H9 (cell line): ENCODE measurements at places on chromosomes 2 and 18.

DNA sequence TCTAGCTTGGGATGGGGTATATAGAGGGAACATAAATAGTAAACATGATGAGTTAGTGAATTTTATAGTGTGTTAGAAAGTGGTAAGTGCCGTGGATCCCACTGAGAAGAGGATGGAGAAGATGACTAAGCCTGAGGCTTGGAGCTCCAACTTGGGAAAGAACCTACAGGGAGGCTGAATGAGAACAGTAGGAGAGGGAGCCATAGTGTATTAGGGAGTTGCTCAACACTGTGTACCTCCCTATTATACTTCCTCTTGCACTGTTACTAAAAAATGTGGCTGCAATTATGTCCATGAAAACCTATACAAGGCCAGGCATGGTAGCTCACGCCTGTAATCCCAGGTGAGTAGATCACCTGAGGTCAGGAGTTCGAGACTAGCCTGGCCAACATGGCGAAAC is 2.9 kb upstream of the SLC19A3 start:
- DNase-seq = no peak

- no peak for DNase-seq
These were observed 38.3 kb upstream of the ASB18 start for GRCh38 chr2:236302555-236302954.

GRCh38 chr2:106781196-106781595 is 104.8 kb downstream of the ST6GAL2 start:
- DNase-seq = no peak

- peak; percentile 2 for DNase-seq
These were observed 39.1 kb downstream of the KLHL29 start for GRCh38 chr2:23423873-23424680.

DNA sequence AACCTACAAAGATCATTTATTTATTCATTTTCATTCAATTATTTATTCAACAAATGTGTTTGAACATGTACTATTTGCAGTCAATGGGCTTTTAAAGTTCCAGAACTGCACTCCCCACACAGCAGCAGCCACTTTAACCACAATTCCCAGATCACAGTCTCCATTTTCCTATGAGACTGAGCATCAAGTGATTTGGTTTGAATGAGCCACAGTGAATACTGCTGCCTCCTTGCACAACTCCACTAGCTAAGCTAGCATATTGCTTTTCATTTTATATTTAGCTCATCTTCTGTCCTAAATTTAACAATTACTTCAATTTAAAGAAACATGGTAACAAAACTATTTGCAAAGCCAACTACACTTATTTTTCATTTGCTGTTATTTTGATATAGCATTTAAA is 353.4 kb upstream of the VRK2 start:
- DNase-seq = no peak

DNA sequence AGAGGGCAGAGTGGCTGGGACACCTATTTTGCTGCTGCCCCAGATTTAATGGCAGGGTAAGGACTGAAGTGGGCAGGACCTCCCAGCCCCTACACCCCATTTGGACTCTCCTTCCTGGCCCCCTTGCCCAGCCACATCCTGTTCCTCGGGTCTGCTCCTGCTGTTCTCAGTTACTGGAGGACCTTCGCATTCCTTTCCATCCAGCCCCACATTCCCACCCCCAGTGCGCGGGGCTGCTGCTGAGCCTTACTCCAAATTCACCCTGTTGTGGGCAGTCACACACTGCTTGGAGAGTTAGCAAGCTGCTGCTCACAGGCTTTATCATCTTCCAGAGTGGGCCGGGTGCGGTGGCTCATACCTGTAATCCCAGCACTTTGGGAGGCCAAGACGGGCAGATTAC is 75.2 kb upstream of the SLC14A2 start:
- DNase-seq = peak; percentile 52

DNA sequence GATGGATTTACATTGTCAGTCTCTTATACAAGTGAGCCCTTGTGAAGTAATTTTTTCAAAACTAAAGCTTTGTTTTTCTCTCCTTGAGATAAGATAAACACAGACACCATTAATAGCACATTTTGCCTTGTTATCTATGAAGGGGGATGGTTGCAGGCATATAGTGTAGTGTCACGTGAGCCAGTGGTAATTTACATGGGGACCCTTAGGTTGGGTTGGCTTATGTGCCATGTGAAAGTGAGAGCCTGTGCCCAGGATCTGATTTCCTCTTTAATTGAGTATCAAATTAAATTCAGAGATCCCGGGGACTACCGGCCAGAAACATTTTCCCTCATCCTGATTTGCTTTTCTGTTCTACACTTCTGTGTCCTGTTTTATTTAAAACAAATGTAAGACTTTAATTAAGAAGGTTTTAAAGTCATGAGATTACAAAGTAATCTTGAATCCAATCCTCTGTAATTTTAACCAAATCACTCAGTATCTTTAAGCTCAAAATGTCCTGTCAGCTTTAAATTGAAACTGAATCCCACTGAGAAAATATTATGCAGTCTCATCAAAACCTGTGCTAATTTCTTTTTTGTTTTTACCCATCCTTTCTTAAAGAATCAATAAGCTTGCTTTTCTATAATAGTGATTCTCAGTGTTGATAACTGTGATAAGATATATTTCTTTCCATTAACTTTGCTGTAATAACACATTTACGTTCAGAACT is 63.8 kb downstream of the PTPRM start:
- no peak for DNase-seq

GRCh38 chr2:149164827-149165226 is 126.3 kb downstream of the LYPD6B start:
- no peak for DNase-seq

- no peak for DNase-seq
These were observed 2.0 kb downstream of the AGPS start for GRCh38 chr2:177394594-177394973.

- no peak for DNase-seq
These were observed 47.0 kb downstream of the FAM117B start for GRCh38 chr2:202681688-202682205.

GRCh38 chr2:174561972-174562370 is 35.6 kb downstream of the WIPF1 start:
- DNase-seq = no peak

DNA sequence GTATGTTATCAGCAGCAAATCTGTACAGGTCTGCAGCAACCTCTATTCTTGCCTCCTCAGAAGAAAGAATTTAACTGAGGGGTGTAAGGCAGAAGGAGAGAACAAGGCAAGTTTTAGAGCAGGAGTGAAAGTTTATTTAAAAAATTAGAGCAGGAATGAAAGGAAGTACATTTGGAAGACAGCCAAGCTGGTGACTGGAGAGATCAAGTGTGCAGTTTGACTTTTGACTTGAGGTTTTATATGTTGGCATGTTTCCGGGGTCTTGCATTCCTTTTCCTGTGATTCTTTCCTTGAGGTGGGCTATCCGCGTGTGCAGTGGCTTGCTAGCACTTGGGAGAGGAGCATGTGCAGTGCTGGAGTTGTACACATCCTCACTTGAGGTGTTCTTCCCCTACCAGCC is 16.5 kb upstream of the CERS6 start:
- DNase-seq = no peak

DNA sequence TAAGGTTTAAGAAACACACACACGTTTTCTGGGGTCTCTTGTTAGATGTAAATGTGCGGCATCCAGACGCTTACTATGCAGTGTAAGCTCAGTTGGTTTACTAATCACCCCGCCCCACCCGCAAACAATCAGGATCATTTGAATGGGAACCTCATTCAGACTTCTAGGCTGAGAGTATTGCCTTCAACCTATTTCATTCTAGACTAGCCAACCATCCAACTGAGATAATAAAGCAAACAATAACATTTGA is 1.3 kb upstream of the FIGN start:
- no peak for DNase-seq

- no peak for DNase-seq
These were observed 247.6 kb downstream of the SLC8A1 start for GRCh38 chr2:40204268-40204667.

DNA sequence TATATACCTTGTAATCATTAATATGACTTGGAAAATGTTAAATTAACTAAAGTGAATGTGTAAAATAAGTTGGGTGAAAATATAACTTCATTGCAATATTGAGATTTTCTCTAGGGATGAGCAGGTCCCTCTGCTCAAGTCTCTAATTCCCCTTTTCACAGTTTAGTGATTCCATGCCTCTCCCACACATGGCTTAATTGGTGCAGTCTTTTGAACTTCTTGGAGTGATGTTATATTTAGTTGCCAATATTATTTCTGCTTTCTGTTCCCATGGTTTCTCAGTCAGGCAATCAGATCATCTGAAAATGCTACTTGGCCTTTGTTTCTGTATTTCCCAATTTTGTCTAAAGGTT is 233.7 kb upstream of the SPOPL start:
- DNase-seq = no peak

GRCh38 chr18:74073957-74074667 is 73.5 kb downstream of the FBXO15 start:
- no peak for DNase-seq

DNA sequence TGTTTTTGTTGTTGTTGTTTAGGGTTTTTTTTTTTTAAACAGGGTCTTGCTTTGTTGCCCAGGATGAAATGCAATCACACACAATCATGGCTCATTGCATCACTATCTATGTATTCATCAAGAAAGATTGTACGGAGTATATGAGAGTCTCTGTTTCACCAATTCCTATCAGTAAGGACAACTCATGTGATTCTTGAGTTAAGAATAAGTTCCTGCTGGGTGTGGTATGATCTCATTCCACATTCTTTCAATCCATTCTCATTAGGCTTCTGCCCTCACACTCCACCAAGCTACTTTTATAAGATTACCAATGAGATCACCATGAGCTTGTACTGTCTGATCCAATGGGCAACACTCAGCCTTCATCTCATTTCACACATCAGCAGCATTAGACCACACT is 9.1 kb upstream of the AP1S3 start:
- no peak for DNase-seq

GRCh38 chr2:197024206-197024605 is 97.7 kb upstream of the PGAP1 start:
- DNase-seq = no peak

DNA sequence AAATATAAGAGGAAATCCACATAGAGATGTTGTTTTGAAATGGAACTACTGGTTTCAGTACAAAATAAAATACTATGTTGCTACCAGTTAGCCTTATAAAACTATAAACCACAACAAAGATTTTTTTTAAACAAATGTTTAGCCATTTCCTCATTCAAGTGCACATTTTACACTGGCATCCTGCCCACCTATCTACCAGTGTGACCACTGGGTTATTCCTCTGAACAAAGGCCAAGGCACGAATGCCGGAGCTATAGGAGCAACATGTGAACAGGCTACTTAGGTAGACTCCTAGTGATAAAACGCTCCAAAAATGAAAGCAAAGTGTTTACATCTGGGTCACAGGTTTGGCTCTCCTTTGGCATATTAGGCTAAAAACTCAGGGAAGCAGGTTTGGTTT is 31.8 kb upstream of the SULT1C4 start:
- no peak for DNase-seq

- no peak for DNase-seq
These were observed 33.3 kb downstream of the SPP2 start for GRCh38 chr2:234083572-234084348.

- no peak for DNase-seq
These were observed 9.8 kb downstream of the MALL start for GRCh38 chr2:110105608-110106467.

DNA sequence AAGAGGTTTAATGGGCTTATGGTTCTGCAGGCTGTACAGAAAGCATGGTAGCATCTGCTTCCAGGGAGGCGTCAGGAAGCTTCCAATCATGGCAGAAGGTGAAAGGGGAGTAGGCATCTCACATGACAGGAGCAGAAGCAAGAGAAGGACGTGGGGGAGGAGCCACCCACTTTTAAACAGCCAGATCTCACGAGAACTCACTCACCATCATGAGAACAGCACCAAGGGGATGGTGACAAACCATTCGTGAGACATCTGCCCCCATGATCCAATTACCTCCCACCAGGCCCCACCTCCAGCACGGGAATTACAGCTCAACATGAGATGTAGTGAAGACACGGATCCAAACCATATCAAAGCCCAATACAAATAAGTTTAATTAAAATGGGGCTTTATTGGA is 113.8 kb downstream of the ATL2 start:
- DNase-seq = no peak

GRCh38 chr18:36578871-36579710 is 249.7 kb downstream of the TPGS2 start:
- DNase-seq = no peak

DNA sequence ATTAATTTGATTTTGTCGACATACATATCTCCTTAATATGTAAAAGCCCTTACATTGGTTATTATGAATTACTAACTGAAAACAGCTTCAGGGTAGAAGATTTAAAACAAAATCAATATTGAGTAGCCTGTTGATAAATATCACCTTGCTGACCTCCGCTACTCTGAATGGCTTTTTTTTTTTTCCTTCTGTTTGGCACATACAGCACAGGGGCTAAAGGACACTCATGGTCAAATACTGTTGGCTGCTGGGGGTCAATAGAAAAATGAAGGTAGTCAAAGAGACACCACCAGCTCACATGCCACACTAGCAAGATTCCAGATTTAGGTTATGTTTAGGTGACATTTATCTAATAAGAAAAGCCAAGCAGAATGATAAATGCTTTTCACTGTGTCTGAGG is 1642.4 kb upstream of the SLC39A10 start:
- DNase-seq = no peak

GRCh38 chr2:11753886-11754699 is 7.7 kb downstream of the LPIN1 start:
- no peak for DNase-seq

- no peak for DNase-seq
These were observed 925.0 kb upstream of the GYPC start for GRCh38 chr2:125730921-125731320.

DNA sequence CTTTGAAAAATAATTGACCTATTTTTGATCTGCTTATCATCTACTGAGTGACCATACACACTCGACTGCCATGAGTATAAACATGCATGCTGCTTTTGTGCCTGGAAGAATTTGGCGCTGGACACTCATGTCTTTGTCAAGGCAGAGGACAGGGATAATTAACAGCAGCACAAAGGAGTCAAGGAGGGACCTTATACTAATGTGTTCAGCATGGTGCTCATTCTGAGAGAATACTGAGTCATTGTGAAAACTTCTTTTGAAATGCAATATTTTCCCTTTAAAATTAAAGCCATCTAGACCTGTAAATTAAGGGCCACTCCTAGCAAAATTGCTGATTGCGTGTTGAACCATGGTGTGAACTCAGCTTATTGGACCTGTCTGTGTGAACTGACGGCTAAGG is 116.3 kb downstream of the ZNF532 start:
- DNase-seq = no peak

- DNase-seq = no peak
These were observed 129.4 kb upstream of the ITGA6 start for GRCh38 chr2:172297950-172298349.

DNA sequence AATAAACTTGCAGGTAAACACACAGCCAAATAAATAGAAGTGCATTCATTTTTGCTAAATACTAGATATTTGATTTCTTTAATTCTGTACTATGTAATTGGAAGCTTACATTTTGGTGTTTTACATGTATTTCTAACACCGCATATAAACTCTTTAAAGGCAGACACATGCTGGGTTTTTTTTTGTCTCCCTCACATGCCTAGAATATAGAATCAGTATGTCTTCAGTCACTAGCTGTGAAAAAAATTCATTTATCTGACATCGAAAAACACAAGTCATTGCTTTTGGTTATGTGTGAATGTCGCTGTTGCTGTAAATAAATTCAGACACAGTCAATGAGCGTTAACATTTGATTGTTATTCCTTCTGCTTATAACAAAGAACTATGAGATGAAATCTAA is 1101.0 kb downstream of the DPP10 start:
- no peak for DNase-seq

- DNase-seq = no peak
These were observed 4.0 kb downstream of the DIPK1C start for GRCh38 chr18:74453016-74453566.

GRCh38 chr2:138698428-138698827 is 81.8 kb downstream of the NXPH2 start:
- DNase-seq = no peak

- no peak for DNase-seq
These were observed 77.4 kb downstream of the ABCA12 start for GRCh38 chr2:215060861-215061536.
